D721Med (cell line): ENCODE measurements at places on chromosomes 2 and 18.

DNA sequence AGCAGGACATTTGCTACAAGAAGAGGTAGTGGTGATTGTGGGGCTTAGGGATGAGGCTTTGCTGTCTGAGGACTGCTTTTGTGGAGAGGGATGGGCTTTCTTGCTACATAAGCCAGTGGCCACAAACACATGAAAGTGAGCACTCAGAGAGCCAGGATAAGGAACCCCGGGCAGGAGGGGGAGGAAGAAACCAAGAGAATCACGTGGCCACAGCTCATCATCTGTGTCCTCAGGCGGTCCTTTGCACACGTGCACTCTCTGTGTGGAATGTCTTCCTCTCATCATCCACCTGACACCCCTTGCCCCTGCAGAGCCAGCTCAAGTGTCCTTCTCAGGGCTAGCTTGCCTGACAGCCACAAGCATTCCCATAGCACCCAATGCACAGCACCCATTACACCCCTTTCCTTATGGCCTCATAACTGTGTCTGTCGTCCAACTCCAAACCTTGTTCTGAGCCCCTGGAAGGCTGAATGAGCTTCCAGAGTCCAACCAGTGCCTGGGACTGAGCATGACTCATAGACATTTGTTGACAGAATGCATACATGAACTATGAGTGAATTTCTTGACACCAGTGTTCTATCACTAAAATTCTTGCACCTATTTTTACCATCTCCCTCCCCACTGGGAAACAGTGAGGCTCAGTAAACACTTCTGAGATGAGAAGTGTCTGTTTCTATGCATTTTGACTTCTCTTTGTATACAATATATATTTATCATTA, 398.3 kb downstream of the ALK start:
- no peak for DNase-seq

DNA sequence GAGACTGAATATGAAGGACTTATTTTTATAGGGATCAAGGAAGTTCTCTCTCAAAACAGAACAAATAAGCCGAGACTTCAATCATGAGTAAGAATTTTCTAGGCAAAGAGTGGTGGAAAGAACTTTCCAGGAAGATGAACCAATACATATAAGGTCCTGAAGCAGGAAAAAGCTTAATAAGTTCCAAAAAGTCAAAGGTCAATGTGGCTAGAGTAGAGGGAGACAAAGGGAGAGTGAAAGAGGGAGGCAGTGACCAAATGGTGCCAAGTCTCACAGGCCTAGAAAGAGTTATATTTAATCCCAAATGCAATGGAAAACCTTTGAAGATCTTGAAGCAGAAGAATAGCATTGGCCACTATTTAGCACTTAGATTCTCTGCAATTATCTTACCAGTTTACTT, 56.0 kb downstream of the PDE11A start:
- no peak for DNase-seq

DNA sequence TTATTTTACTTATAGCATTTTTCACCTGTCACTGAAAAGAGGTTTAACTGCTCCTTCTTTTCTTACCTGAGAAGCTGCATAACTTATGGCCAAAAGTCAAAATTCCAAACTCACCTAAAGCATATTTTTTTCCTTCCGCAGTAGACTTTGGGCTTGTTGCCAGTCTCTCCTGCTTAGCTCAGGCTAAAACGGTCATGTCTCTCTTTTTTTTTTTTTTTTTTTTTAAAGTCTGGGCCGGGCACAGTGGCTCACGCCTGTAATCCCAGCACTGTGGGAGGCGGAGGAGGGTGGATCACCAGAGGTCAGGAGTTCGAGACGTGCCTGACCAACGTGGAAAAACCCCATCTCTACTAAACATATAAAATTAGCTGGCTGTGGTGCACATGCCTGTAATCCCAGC, 113.5 kb downstream of the RTN4 start:
- no peak for DNase-seq

DNA sequence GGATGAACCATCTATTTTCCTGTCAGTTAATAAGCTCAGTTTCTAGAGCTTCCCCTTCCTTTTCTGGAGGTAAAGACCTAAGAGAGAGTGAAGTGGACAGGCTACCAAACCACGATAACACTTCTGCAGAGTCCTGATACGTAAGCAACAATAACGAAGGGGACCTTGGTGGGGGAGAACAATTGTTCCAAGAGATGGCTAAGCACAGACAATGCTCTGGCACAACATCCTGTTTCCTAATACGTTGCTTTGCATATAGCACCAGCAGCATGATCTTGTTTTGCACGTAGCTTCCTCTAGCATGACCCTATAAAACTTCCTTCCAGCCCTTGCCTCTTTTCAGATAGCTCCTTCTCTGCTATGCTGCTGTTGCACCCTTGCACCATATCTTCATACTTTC, 247.3 kb downstream of the RAD51AP2 start:
- DNase-seq: no peak

DNA sequence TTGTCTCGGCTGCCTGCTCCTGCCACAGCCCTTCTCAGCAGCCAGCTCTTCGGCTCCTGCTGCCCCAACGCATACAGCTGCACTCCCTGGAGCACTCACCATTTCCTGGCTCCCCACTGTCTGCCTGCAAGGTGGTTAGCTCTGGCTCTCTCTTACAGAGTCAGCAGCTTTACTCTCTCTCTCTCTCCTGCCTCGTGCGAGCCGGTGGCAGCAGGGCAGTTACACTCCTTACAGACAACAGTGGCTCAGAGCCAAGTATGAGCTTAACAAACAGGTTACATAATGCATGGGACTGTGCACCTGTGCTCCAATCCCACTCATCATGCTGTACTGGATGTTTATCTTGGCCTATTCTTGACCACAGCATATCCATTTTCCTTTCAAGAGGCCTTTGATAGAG, 47.4 kb upstream of the DNAJC10 start:
- no peak for DNase-seq

GRCh38 chr18:31197676-31198075, 35.0 kb upstream of the DSC1 start:
- DNase-seq: no peak

- DNase-seq: no peak
Observed at GRCh38 chr2:156538083-156538504, 101.9 kb downstream of the GPD2 start.

DNA sequence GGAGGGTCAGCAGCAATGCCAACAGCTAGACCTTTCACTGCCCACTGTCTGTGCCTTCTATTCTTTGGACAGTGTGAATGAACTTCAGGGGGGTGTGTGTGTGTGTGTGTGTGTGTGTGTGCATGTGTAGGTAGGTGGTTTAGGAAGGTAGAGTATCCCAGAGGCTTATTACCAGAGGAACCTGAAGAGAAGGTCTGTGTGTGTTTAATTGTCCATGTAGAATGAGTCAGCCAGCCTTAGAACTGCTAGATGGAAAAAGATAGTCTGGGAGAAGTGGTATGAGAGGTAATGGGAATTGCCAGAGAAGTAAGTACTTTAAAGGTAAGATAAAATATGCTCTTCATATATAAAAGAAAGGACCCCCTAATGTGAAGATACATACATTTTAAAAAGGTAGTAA, 522.2 kb downstream of the PIK3C3 start:
- no peak for DNase-seq
